HT1080 (cell line): ENCODE measurements at places on chromosomes 1 and 21. TPM values are rescaled to one million over a fixed set of nuclear protein-coding genes. Genes with fewer than 3 reads are reported as not detected.
A peak's percentile ranks its signal among the peaks of the same experiment; 100 is the strongest.

DNA sequence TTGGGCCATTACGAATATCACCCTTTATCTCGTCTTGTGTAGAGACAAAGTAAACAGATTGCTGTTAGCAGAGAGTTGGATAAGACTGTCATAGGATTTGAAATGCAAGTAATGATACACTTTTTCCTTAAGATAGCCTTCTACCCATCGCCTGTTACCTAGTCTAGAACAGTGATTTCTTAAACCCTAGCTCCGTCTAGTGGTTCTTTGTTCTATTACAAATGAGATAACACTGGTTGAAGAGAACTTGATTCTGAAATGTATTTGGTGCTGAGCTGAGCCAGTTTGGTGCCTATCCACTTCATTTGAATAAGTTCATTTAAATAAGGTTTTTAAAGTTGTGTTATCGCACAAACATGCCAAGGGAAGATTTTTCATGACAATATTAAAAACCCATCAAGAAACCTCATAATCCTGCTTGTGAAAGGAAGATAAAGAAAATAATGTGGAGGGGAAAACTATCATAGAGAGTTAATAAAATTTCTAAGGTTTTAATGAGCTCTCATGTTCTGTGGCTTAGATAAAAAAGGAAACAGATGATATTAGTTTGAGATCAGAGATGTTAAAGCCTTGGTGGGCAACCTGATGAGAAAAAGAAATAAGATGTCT, 1.5 kb upstream of the KCNH1 start:
- peak; percentile 58 for DNase-seq

GRCh38 chr1:66048011-66048410, 255.3 kb downstream of the PDE4B start:
- peak; percentile 48 for DNase-seq

- DNase-seq: no peak
Measured at GRCh38 chr1:29029667-29030066, 94.0 kb downstream of the TMEM200B start.

GRCh38 chr21:38956856-38957571, 151.3 kb downstream of the ETS2 start:
- no peak for DNase-seq

GRCh38 chr1:25541425-25541824, 2.0 kb upstream of the LDLRAP1 start:
- no peak for DNase-seq

DNA sequence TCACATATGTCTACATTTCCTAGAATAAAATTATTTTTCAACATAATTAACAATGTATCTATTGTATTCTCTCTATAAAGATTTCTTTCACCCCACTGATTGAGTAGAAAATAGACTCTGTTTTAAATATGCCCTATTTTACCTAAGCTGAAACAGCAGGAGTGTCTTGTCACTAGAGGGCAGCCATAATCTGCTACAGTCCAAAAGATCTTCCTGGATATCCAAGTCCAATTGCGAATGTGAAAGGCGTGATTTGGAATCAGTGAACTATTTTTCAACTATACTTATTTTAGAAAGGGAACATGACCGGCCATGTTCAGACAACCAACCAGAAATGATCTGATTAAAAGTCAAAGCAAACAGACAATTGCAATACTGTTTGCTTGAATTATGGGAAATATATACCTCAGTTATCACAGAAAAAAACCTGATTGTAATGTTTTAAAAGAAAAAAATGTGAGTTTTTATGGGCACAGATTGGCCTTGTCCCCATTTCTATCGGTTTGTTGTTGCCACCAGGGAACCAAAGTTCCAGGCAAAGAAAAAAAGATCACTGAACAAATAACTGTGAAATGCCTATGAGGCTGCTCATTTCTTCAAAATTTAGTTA, 1211.0 kb upstream of the ADGRL4 start:
- DNase-seq: peak; percentile 54

Gene CFHR2
- not detected in 2 replicates for total RNA-seq

Gene TPTE
- total RNA-seq: 1.4 and 1.7 TPM in 2 replicates
